ENCODE measurements at places on chromosomes 3 and 15.

DNA sequence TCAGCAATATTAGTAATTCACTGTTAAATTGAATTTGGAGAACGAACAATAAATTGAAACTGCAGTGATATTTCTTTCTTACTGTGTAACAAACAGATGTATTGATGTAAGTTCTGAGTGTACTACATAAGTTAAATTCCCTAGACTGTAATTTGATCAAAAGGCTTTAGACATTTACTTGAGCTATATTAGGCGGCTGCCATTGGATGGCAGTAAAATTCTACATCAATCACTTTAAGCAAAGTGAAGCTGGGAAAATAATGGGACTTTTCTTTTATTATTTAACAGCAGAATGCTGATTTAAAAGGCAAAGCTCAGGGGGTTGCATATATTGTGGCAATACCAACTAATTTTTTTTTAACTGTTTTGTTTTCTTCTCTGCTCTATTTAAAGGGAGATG lies 212.6 kb upstream of the PLSCR5 start:
- no peak for DNase-seq

GRCh38 chr3:118960876-118961450 lies 73.7 kb downstream of the IGSF11 start:
- no peak for DNase-seq

DNA sequence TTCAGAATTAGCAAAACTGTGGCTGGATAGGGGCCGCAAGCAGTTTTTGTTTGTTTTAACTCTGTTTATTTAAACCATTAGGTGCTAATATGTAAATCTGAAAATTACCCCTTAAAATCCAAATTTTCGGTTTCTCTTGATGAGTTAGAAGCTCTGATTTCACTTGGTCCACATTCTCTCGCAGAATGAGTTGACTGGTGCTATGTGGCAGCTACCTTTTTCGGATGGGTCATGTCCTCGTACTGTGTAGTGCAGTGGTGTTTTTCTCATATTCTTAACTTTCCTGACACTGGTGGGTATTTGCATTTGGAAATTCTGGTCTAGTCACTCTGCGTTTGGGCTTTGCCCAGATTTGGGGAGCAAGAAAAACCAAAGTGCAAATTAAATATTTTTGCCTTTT lies 87.1 kb downstream of the DIPK2A start:
- no peak for DNase-seq

DNA sequence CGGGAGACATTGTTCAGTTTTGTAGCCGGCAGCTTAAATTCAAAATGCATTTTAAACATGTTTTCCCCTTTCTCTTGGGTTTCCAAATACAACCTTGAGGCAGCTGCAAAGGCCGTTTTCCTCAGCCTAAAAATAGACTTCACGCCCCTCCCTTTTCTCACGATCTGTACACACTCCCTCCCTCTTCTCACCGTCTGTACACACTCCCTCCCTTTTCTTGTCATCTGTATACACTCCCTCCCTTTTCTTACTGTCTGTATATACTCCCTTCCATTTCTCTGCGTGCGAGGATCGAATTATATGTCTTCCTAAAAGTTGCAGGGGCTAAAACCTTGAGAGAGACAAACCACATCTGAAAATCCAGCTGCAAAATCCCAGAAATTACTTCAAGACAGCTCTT lies 8.9 kb downstream of the MUC4 start:
- no peak for DNase-seq

DNA sequence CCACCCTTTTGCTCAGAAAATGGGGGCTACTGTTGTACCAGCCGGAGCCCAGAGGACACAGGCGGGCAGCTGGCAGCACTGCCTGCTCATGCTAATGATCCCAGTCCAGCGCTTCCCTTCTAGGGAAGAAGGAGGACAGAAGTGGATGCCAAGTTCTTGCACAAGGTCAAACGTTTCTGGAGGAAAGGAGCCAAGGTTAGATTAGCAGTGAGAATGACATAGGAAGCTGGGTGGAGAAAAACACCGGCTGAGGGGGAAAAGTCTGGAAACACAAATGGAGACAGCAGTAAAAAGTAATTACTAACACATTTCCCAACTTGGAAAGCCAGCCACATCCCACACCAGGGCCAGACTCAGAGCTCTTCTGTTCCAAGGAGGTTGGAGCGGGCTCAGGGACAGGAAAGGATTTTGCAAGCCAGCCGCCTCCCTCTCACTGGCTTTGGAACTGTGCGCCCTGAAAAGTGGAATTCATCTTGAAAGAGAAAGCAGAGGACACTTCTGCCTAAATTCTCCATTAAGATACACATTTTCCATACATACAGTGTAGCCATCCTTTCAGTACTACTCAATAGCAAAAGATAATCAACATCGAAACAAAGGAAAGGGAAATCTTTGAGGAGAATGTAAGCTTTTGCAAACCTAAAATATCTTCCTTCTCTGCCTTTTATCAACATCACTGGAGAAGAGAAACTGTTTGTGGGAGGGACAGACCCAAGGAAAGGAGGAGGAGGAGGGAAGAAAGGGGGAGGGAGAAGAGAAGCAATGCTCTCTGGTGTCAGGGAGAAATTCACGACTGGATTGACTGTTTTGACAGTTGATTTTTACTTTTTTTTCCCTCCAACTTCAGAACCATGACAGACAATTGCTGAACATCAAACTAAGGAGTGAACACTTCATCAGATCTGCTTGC lies 133.6 kb downstream of the CD47 start:
- no peak for DNase-seq

Data from HuH-7.5 (cell line).